ENCODE measurements at places on chromosomes 4 and X. TPM values are rescaled to one million over a fixed set of nuclear protein-coding genes. Genes with fewer than 3 reads are reported as not detected.

DNA sequence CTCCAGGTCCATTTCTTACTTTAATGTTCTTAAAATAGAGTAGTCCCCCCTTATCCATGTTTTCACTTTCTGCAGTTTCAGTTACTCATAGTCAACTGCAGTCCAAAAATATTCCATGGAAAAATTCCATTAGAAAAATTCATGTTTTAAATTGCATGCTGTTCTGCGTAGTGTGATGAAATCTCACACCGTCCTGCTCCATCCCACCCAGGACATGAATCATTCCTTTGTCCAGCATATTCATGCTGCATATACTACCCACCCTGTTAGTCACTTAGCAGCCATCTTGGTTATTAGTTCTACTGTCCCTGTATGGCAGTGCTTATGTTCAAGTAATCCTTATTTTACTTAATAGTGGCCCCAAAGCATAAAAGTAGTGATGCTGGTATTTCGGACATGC, 5.4 kb upstream of the PDLIM5 start:
- H3K4me1 ChIP-seq = peaks cover 5% of the 10 kb centered on the region
- no peaks in the 10 kb centered on the region for H3K36me3 ChIP-seq
- H3K27ac ChIP-seq = no peak overlapping the region
- no peak for DNase-seq

DNA sequence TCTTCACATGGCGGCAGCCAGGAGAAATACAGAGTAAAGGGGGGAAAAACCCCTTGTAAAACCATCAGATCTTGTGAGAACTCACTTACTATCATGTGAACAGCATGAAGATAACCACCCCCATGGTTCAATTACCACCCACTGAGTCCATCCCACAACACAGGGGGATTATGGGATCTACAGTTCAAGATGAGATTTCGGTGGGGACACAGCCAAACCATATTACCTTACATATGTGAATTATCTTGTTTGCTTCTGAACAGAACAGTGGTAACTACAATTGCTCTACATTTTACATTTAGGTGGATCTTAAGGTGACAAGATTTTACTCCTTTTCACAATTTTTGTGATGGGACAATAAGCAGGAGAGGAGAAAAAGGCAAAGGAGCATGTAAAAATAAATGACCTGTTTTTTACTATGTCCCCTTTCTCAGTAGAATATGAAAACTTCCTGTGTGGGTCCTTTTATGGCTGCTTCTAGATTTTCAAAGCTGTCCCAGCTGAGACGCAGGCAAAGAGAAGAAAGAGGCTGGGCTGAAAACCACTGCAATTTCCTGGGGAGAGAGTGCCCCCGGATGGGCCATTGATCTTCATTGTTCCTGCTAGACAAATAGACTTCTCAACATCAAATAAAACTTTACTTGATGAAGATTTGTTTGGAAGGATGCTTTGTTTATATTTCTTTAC, 45.9 kb upstream of the PGM2 start:
- no peak overlapping the region for H3K27ac ChIP-seq
- no peaks in the 10 kb centered on the region for H3K4me1 ChIP-seq
- no peak overlapping the region for H3K4me3 ChIP-seq
- H3K27me3 ChIP-seq = no peaks in the 10 kb centered on the region
- DNase-seq = no peak
- H3K36me3 ChIP-seq = no peaks in the 10 kb centered on the region

- H3K4me1 ChIP-seq = no peaks in the 10 kb centered on the region
- DNase-seq = peak; percentile 12
- H3K27me3 ChIP-seq = no peaks in the 10 kb centered on the region
- H3K27ac ChIP-seq = no peak overlapping the region
- no peaks in the 10 kb centered on the region for H3K36me3 ChIP-seq
- H3K4me3 ChIP-seq = no peak overlapping the region
Measured at GRCh38 chr4:163755013-163755412, 260.5 kb downstream of the TMA16 start.

DNA sequence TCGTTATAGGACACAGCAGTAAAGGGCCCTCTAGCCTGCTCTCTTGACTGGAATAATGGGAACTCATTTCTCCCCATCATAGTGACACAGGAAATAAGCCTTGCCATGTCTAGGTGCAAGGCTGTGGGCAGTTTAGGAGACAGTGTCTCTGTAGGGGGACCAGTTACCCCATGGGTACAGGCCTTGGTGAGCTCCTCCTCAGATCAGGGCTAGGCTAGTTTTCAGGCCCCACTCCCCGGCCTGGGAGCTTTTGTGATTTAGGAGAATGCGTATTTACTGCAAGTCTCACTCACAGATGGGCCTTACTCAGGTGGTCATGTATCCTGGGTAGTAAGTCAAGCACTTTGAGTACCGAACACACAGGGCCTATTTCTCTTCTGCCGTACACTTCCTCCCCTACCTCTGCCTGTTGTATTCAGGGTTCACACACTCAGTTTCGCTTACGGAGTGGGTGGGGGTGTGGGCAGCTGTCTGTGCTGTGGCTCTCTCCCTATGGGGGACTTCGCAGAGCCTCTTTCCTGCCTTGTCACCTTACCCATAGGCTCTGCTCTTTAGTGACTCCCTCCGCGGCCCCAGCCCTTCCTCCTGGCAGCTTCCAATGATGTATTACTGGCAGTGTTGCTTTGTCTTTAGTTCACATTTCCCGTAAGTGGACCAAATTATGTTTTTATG, 34.2 kb downstream of the FAM193A start:
- no peaks in the 10 kb centered on the region for H3K27me3 ChIP-seq
- H3K36me3 ChIP-seq = no peaks in the 10 kb centered on the region
- H3K4me3 ChIP-seq = peak overlapping the region; percentile 22
- DNase-seq = peak; percentile 30
- peak overlapping the region; percentile 22 for H3K27ac ChIP-seq

DNA sequence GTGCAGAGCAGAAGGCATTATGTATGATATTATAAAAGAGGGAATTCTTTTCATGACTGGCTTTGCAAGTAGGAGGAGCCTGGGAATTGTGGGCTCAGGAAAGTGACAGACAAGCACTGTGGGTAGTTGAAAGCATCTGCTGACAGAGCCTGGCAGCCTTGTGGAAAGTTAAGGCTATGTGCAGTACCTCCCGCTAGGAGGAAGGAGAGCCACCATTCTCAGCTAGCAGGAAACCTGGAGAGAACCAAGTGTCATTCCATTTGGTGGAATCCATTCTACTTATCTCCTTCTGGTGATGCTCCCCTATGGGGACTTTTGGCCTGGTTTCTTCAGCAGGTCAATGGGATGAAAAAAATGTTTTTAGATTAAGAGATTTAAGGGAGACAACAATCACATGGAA, 81.8 kb downstream of the ASB9 start:
- H3K27me3 ChIP-seq = no peaks in the 10 kb centered on the region
- no peaks in the 10 kb centered on the region for H3K4me1 ChIP-seq
- H3K27ac ChIP-seq = no peak overlapping the region
- DNase-seq = no peak
- no peak overlapping the region for H3K4me3 ChIP-seq
- H3K36me3 ChIP-seq = no peaks in the 10 kb centered on the region

GRCh38 chr4:17090063-17090462, 191.6 kb upstream of the LDB2 start:
- no peaks in the 10 kb centered on the region for H3K36me3 ChIP-seq
- no peaks in the 10 kb centered on the region for H3K27me3 ChIP-seq
- H3K27ac ChIP-seq = no peak overlapping the region
- H3K4me1 ChIP-seq = peaks cover 5% of the 10 kb centered on the region

GRCh38 chr4:65653740-65654361, 16.4 kb downstream of the EPHA5 start:
- no peaks in the 10 kb centered on the region for H3K4me1 ChIP-seq
- H3K4me3 ChIP-seq = no peak overlapping the region
- DNase-seq = no peak
- no peaks in the 10 kb centered on the region for H3K36me3 ChIP-seq

- no peak for DNase-seq
- H3K4me1 ChIP-seq = no peaks in the 10 kb centered on the region
Measured at GRCh38 chr4:167020410-167020809, 213.9 kb downstream of the SPOCK3 start.

- H3K4me3 ChIP-seq = no peak overlapping the region
- H3K4me1 ChIP-seq = no peaks in the 10 kb centered on the region
- no peak for DNase-seq
- no peak overlapping the region for H3K27ac ChIP-seq
Measured at GRCh38 chrX:8684201-8684965, 47.6 kb downstream of the ANOS1 start.

DNA sequence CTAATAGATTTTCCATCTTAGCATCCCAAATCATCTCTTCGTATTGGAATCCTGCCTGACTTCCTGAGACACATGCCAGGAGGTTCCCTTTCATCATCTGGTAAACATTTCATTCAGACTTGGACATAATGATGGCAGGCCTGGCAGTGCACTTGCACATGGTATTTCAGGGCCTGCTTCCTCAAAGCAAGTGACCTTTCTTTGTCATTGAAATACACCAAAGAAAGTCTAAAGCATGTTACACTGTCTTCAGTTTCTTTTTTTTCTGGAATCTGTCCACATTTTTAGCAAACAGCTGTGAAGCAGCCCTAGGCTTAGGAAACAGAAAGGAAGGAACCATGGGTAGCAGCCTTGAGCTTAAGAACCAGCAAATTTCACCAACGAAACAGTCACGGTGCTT, 205.9 kb upstream of the VCX start:
- no peak for DNase-seq
- H3K4me1 ChIP-seq = no peaks in the 10 kb centered on the region
- H3K27me3 ChIP-seq = no peaks in the 10 kb centered on the region
- no peaks in the 10 kb centered on the region for H3K36me3 ChIP-seq
- H3K4me3 ChIP-seq = no peak overlapping the region
- no peak overlapping the region for H3K27ac ChIP-seq

DNA sequence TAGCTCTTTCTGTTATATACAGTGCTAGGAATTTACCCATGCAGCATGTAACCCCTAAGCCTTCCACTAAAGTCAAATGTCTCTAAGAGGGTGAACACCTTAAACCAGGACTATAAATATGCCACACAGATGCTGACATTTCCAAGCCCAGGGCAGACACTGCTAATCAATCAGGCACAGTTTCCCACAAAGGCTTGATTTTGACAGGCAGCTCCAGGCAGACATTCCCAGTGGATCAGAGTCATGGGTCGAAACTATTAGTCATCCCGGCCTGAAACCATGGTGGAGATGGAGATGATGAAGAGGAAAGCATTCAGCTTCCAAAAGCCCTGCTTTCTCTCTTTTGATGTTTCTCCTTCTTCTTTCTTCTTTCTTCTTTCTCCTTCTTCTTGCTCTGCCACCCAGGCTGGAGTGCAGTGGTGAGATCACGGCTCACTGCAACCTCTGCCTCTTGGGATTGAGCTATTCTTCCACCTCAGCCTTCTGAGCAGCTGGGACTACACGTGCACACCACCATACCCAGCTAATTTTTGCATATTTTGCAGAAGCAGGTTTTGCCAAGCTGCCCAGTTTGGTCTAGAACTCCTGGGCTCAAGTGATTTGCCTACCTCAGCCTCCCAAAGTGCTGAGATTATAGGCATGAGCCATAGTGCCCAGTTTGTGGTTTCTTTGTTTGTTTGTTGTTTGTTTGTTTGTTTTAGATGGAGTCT, 21.0 kb upstream of the SORCS2 start:
- no peaks in the 10 kb centered on the region for H3K36me3 ChIP-seq
- no peaks in the 10 kb centered on the region for H3K27me3 ChIP-seq
- H3K4me1 ChIP-seq = no peaks in the 10 kb centered on the region

- H3K4me1 ChIP-seq = peaks cover 23% of the 10 kb centered on the region
- no peaks in the 10 kb centered on the region for H3K36me3 ChIP-seq
- H3K27ac ChIP-seq = no peak overlapping the region
Measured at GRCh38 chr4:76607846-76608245, 172.8 kb downstream of the SHROOM3 start.

- no peaks in the 10 kb centered on the region for H3K36me3 ChIP-seq
- DNase-seq = no peak
- H3K4me1 ChIP-seq = no peaks in the 10 kb centered on the region
- no peak overlapping the region for H3K27ac ChIP-seq
Measured at GRCh38 chr4:99687120-99687519, 29.5 kb upstream of the C4orf54 start.

DNA sequence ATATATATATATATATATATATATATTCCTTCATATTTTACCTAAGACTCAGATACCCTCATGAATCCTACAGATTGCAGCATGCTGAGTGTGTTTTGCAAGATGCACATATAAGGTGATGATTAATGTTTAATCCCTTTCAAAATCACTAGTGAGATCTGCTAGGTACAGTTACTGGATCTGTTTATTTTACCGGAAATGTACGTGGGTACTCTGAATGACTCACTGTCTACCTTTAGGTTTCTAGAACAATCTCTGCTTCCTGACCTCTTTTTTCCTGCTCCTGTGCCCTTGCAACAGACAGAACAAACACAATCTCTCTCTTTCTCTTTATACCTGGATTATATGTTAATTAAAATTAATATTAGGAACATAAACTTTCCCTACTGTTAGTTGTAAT, 379.6 kb downstream of the FAM133A start:
- no peaks in the 10 kb centered on the region for H3K4me1 ChIP-seq
- H3K27me3 ChIP-seq = no peaks in the 10 kb centered on the region
- H3K27ac ChIP-seq = no peak overlapping the region
- no peaks in the 10 kb centered on the region for H3K36me3 ChIP-seq

GRCh38 chr4:28462766-28463700, 1602.4 kb downstream of the STIM2 start:
- no peak overlapping the region for H3K4me3 ChIP-seq
- no peak overlapping the region for H3K27ac ChIP-seq
- no peaks in the 10 kb centered on the region for H3K36me3 ChIP-seq
- no peaks in the 10 kb centered on the region for H3K4me1 ChIP-seq

DNA sequence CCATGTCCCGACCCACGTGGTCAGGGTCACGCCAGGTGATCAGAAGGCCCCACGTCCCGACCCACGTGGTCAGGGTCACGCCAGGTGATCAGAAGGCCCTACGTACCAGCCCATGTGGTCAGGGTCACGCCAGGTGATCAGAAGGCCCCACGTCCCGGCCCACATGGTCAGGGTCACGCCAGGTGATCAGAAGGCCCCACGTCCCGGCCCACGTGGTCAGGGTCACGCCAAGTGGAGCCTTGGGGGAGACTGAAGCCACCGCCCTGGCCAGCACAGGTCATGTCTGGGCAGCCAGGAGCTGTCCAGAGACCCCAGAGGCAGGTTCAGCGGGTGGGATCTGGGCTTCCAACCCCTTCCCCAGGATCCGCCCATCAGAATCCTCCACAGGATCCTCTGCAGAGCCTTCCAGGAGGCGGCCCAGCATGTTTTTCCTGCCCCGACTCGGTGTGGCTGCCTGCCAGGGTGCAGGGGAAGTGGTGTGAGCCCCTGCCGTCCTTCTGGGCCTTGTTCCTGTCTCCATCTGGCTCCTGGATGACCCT, 58.4 kb downstream of the FAM53A start:
- H3K4me1 ChIP-seq = no peaks in the 10 kb centered on the region
- H3K36me3 ChIP-seq = no peaks in the 10 kb centered on the region
- H3K27ac ChIP-seq = no peak overlapping the region
- no peak overlapping the region for H3K4me3 ChIP-seq
- no peak for DNase-seq

- H3K27ac ChIP-seq = no peak overlapping the region
- DNase-seq = no peak
- H3K4me3 ChIP-seq = no peak overlapping the region
- H3K27me3 ChIP-seq = no peaks in the 10 kb centered on the region
Measured at GRCh38 chr4:165711436-165711835, 161.6 kb upstream of the TLL1 start.

MAGEC3 gene
- total RNA-seq = not detected

SMAD1 gene
- 13.8 TPM for total RNA-seq

PABPC5 gene
- not detected for total RNA-seq

WNK3 gene
- 0.15 TPM for total RNA-seq

SAGE1 gene
- not detected for total RNA-seq

TMEM156 gene
- total RNA-seq = 18.4 TPM

TMEM271 gene
- not detected for total RNA-seq

LRCH2 gene
- total RNA-seq = 0.03 TPM

DCAF8L2 gene
- total RNA-seq = not detected

HSFX2 gene
- total RNA-seq = not detected

BMP3 gene
- total RNA-seq = 1.2 TPM

AMOT gene
- 12.5 TPM for total RNA-seq
